ENCODE measurements at places on chromosomes 16 and 17.

DNA sequence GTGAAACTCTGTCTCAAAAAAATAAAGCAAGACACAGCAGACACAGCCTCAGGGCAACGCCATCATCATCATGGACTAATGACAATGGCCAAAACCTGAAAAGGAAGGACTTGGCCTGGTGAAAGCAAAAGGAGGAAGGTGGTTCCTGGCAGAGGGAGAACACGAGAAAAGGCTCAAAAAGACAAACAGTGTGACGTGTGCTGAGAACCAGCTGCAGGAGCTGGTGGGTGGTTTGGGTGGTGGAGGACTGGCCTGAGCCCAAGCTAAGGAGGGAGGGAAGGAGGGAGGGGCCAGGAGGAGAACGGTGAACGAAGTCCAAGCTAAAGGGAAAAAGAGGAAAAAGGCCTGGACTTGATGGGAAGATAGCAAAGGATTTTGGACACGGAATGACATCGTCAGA lies 85.1 kb downstream of the SLC39A11 start:
- DNase-seq, result no peak

- DNase-seq, result no peak
These were observed 40.3 kb downstream of the PKD1 start for GRCh38 chr16:2095315-2095853.

DNA sequence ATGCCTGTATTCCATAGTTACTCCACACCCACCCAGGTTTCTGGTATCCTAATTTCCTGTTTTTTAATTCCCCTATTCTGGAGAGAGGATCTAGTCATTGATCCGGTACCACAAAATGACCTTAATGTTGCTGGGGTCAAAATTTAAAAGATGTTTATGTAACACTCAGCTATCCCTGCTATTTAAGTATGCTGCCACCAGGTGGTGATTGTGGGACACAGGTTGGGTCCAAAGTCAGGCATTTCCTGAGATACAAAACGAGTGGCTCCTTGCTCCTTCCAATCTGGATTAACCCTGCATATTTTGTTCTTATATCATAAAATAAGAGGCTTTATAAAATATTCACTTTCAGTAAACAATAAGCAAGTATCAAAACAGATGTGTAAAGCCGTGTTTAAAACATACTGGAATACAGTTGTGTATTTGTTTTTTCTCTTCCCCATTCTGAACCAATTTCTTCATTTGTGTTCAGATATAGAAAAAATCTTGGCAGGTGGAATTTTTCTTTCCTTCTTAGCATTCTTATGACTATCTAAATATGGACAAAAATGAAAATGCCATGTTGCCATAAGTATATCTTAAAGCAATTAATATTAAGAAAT lies 16.3 kb downstream of the HS3ST4 start:
- no peak for DNase-seq

GRCh38 chr16:80982646-80983045 lies 24.0 kb downstream of the CMC2 start:
- no peak for DNase-seq

GRCh38 chr17:16439811-16440351 lies 24.5 kb downstream of the TRPV2 start:
- no peak for DNase-seq

Measured in activated T-helper 1 cell treated with anti-CD3 and anti-CD28 coated beads, Interleukin-12 subunit alpha, Interleukin-12 subunit beta, Interleukin-2, Interleukin-4 antibody, amounts not matched to agents 30 ng/mL and 10 ng/mL and 1 ng/mL, durations not matched to agents 14 hours and 24 hours and 36 hours (primary cell).